ENCODE measurements at places on chromosomes 3 and 15. TPM values are rescaled to one million over a fixed set of nuclear protein-coding genes. Genes with fewer than 3 reads are reported as not detected.

PKM gene
- total RNA-seq: 1,264 TPM

FAM3D gene
- not detected for total RNA-seq

RTP1 gene
- not detected for total RNA-seq

GOLGA8B gene
- 253 TPM for total RNA-seq

TRIM42 gene
- not detected for total RNA-seq

TM6SF1 gene
- 5.1 TPM for total RNA-seq

OIP5 gene
- 18.7 TPM for total RNA-seq

CCR9 gene
- total RNA-seq: not detected

CNTN4 gene
- not detected for total RNA-seq

PIGX gene
- total RNA-seq: 66.9 TPM

ADAMTS7 gene
- 2.3 TPM for total RNA-seq

ARPIN gene
- total RNA-seq: not detected

OR5K3 gene
- total RNA-seq: not detected

PDZRN3 gene
- not detected for total RNA-seq

VEPH1 gene
- total RNA-seq: not detected

MYLK gene
- total RNA-seq: 0.30 TPM
